Activated CD8-positive, alpha-beta memory T cell treated with anti-CD3 and anti-CD28 coated beads for 1 hour (primary cell): ENCODE measurements at places on chromosomes 3 and 15.

DNA sequence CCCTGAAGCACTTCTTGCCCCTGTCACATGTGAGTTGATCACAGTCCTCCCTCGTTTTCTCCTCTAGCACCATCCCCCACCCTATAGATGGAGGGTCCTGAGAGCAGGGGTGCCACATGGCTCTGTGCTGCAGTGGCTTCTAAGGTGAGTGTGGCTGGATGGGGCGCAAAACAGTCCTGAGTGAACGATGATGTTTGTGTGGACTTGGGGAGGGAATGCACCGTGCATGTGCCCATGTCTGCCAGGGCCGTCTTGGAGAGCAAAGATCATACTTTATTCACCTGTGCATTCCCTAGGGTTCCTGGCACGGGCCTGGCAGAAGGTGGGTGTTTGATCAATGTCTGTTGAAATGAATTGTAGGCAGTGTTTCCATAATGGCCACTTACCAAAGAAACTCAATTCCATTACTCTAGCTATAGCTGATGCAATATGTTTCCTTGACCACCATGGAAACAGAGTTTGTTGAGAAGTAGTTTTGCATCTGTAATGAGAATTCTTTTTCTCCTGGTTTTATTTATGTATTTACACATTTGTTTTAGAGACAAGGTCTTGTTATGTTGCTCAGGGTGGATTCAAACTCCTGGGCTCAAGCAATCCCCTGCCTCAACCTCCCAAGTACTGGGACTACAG lies 58.0 kb downstream of the ABTB1 start:
- DNase-seq, result no peak

- no peak for DNase-seq
Observed at GRCh38 chr3:69698728-69699127, 40.5 kb upstream of the MITF start.

DNA sequence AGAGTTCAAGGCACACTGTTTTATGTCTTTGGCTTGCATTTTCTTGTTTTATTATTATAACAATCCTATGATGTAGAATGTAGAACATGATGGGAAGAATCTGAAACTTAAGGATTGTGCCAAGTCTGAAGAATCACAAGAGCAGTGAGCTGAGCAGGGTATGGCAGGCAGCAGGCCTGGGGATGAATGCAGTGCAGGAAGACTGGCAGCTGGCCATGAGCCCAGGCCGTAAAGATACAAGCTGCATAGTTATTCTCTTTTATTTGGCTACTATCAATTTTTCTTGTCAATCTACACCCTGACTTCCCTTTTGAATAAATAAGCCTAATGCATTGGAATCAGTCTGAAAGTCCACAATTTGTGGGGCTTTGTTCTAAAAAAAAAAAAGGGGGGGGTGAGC lies 89.6 kb upstream of the ARPP21 start:
- no peak for DNase-seq

DNA sequence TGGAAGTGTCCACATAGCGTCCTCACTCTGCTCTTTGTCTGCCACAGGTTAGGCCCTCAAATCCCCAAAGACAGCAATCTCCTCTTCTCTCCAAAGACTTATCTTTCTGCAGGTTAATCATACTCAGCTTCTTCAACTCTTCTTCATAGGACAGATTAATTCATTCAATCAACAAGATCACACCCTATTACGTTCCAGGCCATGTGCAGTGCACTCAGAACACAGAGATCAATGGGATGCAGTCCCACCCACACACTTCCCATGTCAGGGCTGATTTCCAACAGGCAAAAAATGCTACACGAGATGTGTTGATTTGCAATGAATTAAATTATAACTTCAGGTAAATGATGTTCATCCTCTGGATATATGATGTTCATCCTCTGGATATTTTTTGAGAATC lies 33.5 kb upstream of the ZNF639 start:
- DNase-seq, result no peak

GRCh38 chr3:15989419-15989818 lies 185.1 kb upstream of the GALNT15 start:
- DNase-seq, result no peak

- DNase-seq, result no peak
Observed at GRCh38 chr3:144687862-144688261, 716.2 kb downstream of the DIPK2A start.

- DNase-seq, result no peak
Observed at GRCh38 chr3:50122661-50123391, 32.3 kb upstream of the SEMA3F start.

DNA sequence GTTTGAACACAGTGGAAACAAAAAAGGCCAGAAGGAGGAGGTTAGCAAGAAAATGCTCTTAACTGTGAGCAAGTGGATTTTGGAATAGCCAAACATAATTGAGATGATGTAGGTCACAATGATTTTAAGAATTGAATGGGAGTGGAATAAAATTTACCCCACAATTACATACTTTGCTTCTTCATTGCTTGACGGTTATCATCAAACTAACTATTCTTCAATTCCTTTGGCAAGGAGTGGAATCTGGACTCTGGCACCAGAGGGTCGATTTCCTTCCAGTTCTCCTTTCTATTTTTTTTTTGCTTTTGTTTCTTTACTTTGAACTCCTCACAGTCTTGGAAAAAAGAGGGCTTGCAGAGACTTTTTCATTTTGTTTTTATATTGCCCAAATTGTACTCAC lies 634.5 kb upstream of the TGFBR2 start:
- no peak for DNase-seq

DNA sequence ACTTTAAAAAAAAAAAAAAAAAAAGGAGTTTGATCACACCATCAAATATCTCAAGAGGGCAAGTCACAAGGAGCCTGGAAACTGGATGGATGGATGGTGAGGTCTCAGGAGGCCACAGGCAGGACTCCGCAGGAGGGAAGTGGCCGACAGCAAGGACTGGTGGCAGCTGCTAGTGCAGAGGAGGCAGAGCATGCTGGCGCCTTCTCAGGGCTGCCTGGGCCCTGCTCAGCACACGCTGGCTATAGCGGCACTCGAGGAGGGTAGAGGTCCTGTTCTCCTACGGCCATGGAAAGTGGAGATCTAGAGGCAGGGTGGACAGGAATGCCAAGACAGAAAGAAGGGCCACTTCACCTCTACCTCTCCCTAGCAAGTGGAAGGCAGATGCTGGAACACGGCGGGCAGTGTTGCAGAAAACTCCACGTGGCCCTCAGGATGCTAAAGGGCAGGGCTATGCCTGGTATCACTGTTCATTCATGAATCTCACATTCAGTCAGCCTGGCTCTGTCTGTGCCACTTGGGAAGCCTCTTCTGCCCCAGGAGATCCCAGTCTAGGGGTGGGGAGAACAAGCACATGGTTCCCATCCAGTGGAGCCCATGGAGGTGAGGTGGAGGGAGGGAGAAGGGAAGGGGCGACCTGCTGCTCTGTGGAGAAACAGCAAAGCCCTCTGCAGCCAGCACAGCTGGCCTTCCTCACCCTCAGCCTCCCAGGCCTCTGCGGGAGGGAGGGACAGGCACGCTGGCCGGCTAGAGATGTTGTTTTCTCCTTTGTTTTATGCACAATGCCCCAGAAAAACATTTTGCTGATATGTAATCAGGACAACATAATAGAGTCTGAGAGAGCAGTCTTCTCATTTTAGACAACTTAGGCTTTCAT lies 71.0 kb downstream of the OXNAD1 start:
- DNase-seq, result no peak

DNA sequence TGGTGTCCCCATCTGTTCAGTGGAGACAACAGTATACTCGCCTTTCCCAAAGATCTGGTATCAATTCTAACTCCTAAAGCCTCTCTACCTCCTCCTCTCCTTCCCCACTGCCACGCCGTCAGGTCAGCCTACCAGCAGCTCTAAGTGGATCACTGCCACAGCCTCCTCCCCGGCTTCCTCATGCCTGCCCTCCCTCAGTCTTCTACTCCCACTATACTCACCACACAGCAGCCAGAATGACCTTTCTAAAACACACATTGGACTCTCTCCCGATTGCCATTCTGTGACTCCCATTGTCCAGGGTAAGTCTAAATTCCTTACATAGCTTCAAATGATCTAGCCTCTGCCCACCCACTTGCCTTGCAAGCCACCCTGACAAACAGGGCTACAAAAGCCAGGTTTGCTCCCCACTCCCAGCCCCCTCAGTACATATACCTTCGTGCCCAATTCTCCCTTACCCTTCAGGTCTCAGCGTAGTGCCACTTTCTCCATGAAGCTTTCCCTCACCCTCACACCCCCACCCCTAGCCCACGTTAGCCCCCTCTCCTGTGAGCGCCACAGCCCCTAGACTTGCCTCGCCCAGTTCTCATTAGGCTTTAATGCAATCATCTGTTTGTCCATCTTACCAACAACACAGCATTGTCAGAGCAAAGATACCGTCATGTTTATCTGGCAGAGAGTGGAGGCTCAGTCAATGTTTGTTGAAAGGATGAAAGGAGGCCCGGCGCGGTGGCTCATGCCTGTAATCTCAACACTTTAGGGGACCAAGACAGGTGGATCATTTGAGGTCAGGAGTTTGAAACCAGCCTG lies 9.5 kb upstream of the SEMA7A start:
- DNase-seq, result no peak

DNA sequence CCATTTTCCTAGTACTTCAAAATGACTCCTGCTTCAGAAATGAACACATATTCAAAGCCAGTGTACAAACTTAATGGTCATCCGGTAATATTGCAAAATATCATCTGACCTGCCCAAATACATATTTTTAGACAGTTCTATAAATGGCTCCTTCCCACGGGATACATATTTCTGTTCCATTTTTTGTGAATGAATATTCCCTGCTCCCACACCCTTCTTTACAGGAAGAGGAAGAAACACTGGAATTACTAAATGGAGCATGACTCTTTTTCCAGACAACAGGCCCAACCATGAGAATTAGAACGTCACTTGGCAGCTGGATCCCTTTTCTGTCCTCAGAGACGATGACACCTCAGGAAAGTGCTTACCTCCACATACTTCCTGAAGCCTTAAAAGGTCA lies 38.0 kb upstream of the CBLB start:
- DNase-seq, result no peak

GRCh38 chr3:146195030-146195429 lies 34.0 kb upstream of the PLOD2 start:
- DNase-seq, result no peak

DNA sequence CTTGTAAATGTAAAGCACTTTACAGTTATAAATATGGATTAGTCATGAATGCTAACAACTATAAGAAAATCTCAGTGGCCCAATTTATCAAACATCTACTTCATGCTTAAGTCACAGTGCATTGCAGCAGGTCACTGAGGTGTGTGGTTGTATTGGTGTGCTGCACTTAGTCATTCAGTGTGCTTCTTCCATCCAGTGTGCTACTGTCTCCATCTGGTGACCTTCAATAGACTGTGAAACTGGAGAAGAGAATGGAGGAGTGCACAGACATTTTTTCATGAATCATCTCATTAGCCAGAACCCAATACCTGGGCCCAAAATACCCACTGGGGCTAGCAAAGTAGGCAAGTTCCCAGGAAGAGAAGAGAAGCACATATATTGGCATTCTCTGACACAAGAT lies 199.6 kb downstream of the SHOX2 start:
- DNase-seq, result no peak

- DNase-seq, result no peak
Observed at GRCh38 chr15:31598620-31599019, 272.0 kb downstream of the KLF13 start.

GRCh38 chr3:69881756-69882428 lies 117.6 kb upstream of the SAMMSON start:
- no peak for DNase-seq

GRCh38 chr3:109045271-109046040 lies 72.5 kb downstream of the MORC1 start:
- no peak for DNase-seq

GRCh38 chr15:85976986-85977385 lies 102.7 kb upstream of the AGBL1 start:
- DNase-seq, result no peak

- no peak for DNase-seq
Observed at GRCh38 chr3:150394606-150395005, 13.5 kb upstream of the TSC22D2 start.

GRCh38 chr15:52236013-52236412 lies 44.8 kb upstream of the GNB5 start:
- no peak for DNase-seq

GRCh38 chr3:138180375-138181029 lies 5.8 kb upstream of the DBR1 start:
- DNase-seq, result no peak

GRCh38 chr3:159170436-159171003 lies 368.7 kb downstream of the MFSD1 start:
- DNase-seq, result no peak

GRCh38 chr3:157785102-157785826 lies 282.0 kb upstream of the VEPH1 start:
- DNase-seq, result no peak

- DNase-seq, result no peak
Observed at GRCh38 chr3:45958321-45958791, 15.1 kb downstream of the CXCR6 start.

DNA sequence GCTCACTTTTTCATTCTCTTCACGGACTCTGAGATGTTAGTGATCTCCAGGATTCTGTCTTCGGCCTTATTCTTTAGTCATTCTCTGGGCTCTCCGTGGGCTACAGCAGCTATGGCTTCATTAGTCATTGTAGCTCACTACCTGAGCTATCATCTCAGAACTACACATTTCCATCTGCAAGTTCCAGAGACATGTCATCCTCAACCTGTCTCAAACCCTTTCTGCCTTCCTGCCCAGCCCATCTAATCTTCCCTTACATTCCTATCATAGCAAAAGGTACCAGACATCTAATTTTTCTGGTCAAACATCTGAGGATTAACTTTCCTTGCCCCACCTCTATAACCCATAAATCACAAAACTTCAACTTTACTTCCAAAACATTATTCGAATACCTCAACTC lies 13.2 kb downstream of the TSPAN3 start:
- no peak for DNase-seq

- no peak for DNase-seq
Observed at GRCh38 chr3:171234298-171235010, 207.9 kb upstream of the SLC2A2 start.

- no peak for DNase-seq
Observed at GRCh38 chr3:104672331-104672730, 694.4 kb upstream of the ALCAM start.

DNA sequence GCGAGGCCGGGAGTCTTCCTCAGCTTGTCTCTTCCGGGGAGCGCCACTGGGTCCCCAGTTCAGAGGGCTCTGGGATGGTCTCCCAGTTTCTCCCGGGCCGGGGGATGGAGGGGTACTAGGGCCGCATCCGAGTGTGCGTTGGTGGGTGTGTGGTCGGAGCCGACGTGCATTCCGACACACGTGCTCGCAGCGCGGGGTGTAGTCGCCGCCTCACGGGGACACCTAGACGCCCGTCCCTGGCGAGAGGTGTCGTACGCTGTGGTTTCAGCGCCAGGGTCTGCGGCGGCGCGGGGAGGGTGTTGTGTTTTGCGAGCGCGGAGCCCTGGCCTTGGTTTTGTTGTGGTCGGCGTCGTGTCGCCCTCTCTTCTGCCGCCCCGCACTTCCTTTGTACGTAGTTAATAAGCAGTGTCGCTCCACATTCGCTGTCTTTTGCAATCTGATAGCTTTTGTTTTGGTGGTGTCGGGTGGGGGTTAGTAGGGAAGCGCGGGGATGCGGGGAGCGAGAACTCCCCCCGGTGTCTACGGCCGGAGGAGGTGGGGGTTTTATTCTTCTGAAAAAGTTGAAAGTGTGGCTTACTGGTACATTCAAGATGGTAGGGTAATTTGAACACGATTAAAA lies 2.2 kb downstream of the IGF1R start:
- DNase-seq, result peak; percentile 17
